Thymus (tissue), 14 donors: ENCODE measurements at places on chromosomes 2 and 18.

DNA sequence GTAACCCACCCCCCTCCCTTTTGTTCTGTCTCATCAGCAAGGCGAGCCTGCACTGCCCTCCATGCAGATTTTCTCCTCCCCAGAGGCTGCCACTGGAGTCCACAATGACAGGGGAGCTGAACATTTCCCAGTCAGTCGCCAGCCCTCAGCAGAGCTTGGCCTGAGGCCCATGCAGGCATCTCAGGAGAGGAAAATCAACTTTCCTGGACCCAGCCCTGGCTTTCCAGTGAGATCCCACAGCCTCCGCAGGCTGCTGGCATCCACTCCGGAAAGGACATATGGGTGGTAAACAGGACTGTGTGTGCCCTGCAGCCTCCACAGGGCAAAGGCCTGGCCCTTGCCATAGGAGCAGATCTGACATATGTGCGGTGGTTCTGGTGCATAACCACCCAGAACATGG is 253.8 kb downstream of the TNS1 start:
- DNase-seq = no peak

DNA sequence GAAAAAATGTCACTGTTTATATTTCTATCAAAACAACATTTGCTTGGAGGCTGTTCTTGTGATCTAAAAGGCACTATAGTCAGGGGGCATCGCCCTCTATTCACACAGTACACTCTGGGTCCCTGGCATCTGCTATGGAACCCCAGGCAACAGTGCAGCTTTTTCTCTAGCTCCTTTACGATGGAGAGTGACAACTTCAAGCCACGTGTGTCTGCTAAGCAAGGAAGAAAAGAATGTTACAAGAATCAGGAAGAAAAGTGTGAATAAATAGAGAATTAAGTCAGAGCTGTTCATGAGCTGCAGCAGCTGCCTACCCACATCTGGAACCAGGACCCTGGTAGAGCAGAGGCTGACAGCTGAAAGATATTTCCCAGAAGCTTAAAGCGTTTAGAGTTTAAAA is 11.2 kb downstream of the RND3 start:
- no peak for DNase-seq

- DNase-seq = no peak
These were observed 33.2 kb upstream of the UBE2E3 start for GRCh38 chr2:180947208-180947689.

GRCh38 chr2:229714736-229715541 is 584 bp upstream of the DNER start:
- no peak for DNase-seq
